ENCODE measurements at places on chromosomes 2 and 18.
A peak's percentile ranks its signal among the peaks of the same experiment; 100 is the strongest.

DNA sequence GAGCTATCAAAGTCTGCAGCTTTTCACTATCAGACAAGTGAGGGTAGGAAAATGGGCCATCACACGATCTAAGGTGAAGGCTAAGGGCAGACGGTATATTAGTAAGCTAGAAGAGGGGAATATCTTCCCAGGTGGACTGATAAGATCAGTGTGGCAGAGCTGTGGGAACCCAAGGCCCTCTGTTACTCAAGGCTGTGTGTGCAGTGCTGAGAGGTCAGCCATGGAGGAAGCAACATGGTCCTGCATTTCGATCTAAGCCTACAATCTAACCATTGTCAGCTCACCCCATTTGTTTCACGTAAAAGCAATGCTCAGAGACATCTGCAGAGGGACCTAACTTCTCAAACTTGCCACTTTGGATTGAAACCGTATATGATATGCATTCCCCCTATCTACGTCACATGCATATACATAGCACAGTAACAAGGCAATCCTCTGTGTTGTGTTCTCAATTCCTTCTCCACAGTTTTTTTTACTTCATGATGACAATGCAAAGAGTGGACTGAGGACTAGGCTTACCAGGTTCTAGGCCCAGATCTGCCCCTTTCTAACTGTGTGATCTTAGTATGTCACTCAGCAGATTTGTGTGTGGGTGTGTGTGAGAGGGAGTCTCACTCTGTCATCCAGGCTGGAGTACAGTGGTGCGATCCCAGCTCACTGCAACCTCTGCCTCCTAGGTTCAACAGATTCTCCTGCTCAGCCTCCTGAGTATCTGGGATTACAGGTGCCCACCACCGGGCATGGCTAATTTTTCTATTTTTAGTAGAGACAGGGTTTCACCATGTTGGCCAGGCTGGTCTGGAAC is 45.2 kb downstream of the SLC8A1 start:
- no peak for DNase-seq

GRCh38 chr2:242044313-242044590 is 174.7 kb downstream of the RTP5 start:
- no peak for DNase-seq

DNA sequence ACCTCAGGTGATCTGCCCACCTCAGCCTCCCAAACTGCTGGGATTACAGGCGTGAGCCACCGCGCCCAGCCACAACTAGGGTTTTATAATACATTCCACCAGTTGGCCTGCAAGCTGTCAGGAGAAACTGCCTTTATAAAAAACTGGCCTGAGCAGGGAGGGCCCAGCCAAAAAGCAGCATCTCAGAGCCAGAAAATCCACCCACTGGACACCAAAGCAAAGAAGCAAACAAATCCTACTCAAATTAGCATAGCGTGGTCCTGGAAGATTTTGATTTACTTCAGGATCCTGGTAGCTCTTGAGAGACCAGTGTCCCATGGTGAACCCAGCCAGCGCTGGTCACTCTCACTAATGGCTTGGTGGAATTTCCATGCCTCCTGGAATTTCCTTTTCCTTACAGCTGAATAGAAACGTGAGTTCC is 60.0 kb upstream of the PXDN start:
- no peak for DNase-seq

- no peak for DNase-seq
These were observed 7.7 kb upstream of the LYPD1 start for GRCh38 chr2:132677661-132678060.

DNA sequence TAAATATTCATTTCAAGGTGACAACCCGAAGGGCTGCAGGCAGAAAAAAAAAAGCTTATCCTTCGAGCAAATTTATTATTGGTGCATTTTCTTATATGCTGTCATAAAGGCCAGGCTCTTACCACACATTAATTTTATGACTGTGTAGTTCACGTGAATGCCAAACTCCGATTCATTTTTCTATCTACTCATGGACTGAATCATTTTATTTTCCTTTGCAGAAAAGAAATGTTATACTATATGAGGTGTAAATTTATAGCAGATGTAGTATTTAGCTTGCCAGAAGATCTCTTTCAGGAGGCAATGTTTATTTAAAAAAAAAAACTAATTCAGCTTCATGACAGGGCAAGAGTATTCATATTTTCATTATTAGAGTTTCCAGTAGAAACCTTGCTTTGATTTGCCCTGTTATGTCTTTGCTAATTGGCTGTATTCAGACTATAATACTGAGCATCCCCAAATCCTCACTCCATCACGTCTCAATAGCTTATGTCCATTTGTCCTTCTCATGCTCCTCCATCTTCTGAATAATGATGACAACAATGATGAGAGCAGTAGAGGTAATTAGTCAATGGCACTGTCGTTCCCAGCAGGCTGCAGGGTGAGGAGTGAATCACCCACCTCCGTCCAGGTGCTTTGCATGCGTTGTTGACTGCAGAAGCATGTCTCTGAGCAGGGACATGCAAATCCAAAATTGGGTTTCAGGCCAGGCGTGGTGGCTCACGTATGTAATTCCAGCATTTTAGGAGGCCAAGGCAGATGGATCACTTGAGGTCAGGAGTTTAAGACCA is 101.1 kb upstream of the RAB12 start:
- DNase-seq, result no peak

DNA sequence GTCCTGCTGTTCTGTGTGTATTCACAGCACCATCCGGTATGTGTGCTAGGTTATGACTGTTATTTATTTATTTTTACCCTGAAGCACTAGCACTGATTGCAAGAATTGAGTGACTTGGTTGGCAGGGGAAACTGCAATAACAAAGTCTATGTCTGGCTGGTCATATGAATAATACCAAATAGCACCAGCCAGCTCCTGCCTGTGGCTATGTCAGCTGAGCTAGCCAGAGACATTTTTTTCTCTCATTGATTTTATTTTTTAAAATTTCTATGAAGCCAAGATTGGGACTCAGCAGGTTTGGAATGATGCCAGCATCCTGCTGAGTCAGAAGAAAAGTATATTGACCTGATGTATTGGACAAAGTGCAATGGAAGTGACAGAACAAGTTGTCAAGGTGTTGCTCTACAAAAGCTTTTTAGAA is 188.5 kb upstream of the CDH2 start:
- peak; percentile 2 for DNase-seq

GRCh38 chr2:144097440-144098225 is 422.3 kb downstream of the ZEB2 start:
- no peak for DNase-seq

GRCh38 chr2:69381337-69381737 is 5.7 kb downstream of the GFPT1 start:
- no peak for DNase-seq

GRCh38 chr2:154392256-154392655 is 306.2 kb upstream of the KCNJ3 start:
- DNase-seq, result no peak

DNA sequence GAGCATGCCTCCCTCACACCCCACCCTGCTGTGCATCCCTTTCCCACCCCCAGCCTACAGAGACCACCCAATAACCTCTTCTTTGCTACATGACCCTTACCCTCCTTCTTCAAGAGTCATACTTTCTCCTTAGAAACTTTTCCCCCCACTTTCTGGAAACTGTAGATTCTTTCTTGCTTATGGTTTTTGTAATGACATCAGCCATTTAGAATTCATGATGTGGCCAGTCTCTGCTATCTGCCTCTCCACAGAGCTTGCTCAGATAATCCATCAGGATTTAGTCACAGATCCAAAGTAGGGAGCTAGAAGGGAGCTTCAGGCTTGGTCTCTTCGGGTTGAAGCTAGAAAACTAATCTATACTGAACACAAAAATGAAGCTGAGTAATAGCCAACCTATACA is 36.5 kb downstream of the GALM start:
- DNase-seq, result no peak
